Activated T-cell treated with anti-CD3 and anti-CD28 coated beads, Interleukin-2, amount 50 U/mL, for 4 hours (primary cell): ENCODE measurements at places on chromosomes 2 and 18. TPM values are rescaled to one million over a fixed set of nuclear protein-coding genes. Genes with fewer than 3 reads are reported as not detected.

DNA sequence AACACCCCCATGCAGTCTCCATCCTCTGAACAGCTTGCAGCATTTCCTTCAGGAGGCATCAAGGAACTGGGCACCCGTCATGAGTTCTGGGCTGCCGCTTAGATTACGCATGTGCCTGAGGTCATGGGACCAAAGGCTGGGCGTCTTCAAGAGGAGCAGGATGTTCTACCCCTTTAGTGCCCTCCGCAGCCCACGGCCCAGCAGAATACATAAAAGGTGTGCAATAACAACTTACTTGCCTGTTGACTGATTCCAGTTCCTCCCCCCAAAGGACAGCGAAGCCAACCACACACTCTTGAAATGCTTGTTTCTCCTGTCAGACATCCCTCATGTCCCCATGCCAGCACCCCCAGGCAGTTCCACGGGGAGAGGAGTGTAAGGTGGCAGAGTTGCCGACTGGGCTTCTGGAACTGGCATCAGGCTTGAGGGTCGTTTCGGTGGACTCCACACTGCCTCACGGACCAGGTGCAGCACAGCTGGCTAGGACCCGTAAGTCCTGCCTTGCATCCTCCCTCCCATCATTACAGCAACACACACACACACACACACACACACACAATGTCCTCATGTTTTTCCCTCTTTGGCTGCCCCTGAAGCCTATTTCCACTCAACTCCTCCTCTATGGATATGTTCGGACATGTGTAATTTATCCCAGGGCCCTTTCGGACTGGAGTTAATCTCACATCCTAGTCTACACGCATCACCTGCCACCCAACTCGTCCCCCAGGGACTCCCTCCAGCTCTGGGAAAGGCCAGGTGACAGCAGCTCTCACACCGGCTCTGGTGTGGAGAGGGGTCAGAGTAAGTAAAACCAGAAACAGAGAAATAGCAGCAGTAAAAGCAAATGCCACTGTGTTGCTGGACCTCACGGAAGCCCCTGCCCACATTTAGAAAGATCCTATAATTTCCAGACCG is 200.7 kb downstream of the BCL11A start:
- DNase-seq: no peak

DNA sequence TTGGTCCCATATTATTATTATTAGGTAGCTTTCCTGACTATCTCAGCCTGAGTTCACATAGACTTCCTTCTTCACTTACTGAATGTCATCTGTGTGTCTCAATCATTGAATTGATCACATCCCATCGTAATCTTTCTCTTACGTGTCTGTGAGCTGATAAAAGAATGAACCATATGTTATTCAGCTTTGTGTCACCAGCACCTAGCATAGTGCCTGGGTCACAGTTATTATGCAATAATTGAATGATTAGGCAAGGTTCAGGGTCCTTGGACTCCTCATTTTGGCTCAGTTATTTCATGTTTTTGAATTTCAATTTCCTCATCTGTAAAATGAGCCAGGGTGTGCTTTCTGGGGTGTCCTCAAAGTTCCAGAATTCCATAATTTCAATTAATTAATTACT is 107.2 kb downstream of the ZEB2 start:
- DNase-seq: no peak

GRCh38 chr2:219129589-219129988 is 31.0 kb downstream of the NHEJ1 start:
- DNase-seq: no peak

DNA sequence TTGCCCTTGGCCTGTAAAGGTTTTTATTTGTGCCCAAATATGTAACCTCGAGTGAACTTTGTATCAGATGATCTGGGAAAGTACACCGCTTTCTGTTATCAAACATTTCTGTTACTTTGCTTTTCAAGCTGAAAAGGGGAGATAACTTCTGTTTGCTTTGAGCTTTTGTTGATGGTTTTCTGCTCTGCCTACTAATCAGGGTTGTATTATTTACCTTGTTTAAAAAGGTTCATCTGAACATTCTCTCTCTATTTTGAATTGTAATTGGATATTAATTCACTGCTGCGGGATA is 79.4 kb downstream of the XRCC5 start:
- no peak for DNase-seq

GRCh38 chr18:58806826-58807714 is 57.6 kb upstream of the ZNF532 start:
- DNase-seq: no peak

GRCh38 chr2:70560040-70560439 is 6.4 kb upstream of the TGFA start:
- DNase-seq: no peak

DNA sequence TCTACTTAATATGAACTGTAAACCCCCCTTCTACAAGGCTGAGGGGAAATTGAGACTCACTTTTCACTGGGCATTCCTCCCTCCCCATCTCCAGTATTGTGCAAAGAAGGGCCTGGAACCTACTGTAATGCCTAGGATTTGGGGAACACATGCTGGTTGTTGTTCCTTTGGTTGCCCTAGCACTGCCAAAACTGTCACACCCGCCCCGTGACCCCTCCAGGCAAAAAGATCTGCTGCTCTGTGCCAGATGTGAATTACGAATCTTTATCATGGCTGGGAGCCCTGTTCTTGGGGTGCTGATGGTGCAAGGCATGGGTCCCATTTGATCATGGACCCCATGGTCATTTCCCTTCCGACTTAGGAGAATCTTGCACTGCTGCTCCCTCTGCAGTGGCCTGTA is 95.4 kb downstream of the CABLES1 start:
- no peak for DNase-seq

GRCh38 chr2:191436368-191437055 is 191.3 kb downstream of the MYO1B start:
- no peak for DNase-seq

- DNase-seq: no peak
These were observed 3.3 kb downstream of the CFAP53 start for GRCh38 chr18:50262977-50263376.

- DNase-seq: no peak
These were observed 923.7 kb downstream of the SLC4A3 start for GRCh38 chr2:220550995-220551700.

- no peak for DNase-seq
These were observed 678.3 kb downstream of the NYAP2 start for GRCh38 chr2:226077841-226078240.

HTR2B gene
- total RNA-seq: not detected

CAD gene
- 162 TPM for total RNA-seq

ECEL1 gene
- total RNA-seq: 0.16 TPM

CDK15 gene
- not detected for total RNA-seq

PROKR1 gene
- total RNA-seq: not detected
